ENCODE measurements at places on chromosomes 6 and 20. TPM values are rescaled to one million over a fixed set of nuclear protein-coding genes. Genes with fewer than 3 reads are reported as not detected.

- DNase-seq: no peak
These were observed 127.5 kb upstream of the CCDC28A start for GRCh38 chr6:138645976-138646640.

PTCRA gene
- not detected for polyA plus RNA-seq

DNA sequence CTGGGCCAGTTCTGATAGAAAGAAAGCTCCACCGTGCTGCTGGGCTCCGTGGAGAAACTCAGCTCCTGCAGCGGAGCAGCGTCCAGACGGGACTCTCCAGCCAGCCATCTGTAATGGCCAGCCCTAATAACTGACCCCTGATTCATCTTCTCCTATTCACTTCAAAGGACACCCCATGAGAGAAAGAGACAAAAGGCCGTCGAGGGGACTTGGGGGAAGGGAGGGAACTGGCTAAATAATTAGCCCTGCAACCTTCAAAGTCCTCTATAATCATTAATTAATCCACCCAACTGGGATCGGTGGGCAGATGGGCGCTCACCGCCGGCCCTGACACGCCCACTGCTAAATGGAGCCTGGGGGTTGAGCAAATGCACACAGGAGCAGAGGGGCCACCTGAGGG lies 512.4 kb downstream of the CD83 start:
- no peak for DNase-seq

BCAS1 gene
- 0.91 TPM for polyA plus RNA-seq

DNA sequence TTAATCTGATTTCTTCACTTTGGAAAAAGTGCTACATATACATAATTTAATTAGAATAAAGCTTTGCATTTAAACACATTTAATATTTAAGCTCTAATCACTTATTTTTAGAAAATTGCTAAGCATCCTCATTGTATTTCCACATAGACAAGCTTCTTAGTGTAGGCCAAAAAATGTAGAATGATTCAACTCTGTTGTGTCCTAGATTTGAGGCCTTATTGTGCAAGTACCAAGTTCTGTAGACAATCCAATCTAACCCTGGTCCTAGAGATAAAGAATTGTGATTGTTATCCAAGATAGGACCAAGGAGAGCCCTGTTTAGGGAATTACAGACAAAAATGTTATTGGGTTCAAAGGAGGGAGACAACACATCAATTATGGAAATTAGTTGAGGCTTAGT lies 27.6 kb downstream of the MRAP2 start:
- DNase-seq: no peak

DNA sequence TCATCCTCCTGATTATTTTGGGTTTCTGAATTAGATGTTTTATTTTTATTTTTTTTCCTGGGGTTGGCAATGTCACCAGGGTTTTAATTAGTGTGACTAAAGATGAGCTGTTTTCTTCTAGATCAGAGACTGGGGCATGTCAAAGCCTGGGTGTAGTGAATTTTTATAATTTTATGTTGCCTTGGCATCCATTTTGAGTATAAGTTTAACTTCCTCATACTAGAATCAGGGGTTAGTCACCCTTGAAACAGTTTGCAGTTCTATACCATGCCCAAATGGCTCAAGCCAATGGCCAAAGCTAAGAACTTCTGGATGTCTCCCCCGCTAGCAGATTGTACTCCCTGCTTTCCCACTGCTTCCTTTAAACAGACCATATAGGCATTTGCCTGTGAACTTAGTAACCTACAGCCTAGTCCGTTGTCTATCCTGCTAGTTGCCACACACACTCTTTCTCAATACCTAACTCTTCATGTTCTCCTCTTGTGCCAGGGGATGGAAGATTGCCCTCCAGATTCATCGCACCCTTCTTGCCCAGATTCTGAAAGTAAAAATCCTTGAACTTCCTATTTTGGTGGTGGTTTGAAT lies 54.5 kb downstream of the KIAA0408 start:
- DNase-seq: no peak
